Inflammatory macrophage (primary cell): ENCODE measurements at places on chromosomes 2 and 18.

DNA sequence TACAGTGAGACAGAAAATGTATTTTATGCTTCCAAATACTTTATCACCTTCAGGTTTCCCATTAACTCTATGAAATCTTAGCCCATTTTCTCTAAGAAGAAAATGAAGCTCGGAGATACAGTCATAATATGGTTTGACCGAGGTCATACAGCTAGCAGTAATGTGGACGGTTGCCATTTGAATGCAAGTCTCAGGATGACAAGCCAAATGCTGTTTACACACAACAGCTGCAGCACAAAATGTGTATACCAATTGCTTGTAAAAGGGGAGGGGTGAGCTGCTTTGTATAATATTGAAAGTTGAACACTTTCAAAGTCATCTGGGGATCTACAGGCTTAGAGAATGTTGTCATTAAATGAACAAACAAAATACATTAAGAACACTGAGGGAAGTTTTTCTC lies 93.8 kb upstream of the FSIP2 start:
- no peak for DNase-seq

DNA sequence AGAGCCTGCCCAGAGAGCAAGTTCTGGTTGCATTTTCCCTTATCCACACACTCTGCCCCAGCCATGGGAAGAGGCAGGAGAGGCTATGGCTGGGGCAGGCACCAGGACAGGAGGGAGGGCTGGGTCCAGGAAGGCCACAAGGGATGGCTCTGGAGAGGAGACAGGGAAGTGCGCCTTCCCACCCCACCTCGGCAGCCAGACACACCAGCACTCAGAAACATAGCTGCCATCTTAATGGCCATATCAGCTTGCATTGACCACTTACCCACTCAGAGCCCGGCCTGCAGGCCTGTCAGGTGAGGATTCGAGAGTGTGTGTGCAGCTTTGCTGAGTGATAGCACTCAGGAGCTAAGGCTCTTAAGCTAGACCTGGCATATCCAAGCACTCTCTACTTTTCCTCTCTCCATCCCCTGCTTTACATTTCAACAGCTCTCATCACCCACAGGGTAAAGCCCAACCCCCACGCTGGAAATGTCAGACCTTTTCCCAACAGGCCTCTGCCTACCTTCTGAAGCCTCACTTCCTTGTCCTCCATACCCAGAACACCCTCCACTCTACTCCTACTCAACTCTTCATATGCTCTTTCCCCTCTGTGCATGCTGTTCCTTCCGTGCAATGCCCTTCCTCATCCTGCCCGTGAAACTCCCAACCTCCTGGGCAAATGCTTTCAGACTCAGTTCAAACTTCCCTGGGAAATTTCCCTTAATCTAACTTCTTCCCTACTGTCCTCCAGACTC lies 147.9 kb downstream of the TNS1 start:
- DNase-seq = no peak

GRCh38 chr2:46909771-46910419 lies 5.7 kb downstream of the MCFD2 start:
- no peak for DNase-seq

GRCh38 chr2:201500534-201500933 lies 49.0 kb downstream of the STRADB start:
- no peak for DNase-seq
